ENCODE measurements at places on chromosomes 5 and 9. TPM values are rescaled to one million over a fixed set of nuclear protein-coding genes. Genes with fewer than 3 reads are reported as not detected.

Gene IFNA21
- not detected for total RNA-seq

Gene SPINK7
- 138 TPM for total RNA-seq

Gene C5orf46
- 0.36 TPM for total RNA-seq

Gene SLC46A2
- 0.44 TPM for total RNA-seq

DNA sequence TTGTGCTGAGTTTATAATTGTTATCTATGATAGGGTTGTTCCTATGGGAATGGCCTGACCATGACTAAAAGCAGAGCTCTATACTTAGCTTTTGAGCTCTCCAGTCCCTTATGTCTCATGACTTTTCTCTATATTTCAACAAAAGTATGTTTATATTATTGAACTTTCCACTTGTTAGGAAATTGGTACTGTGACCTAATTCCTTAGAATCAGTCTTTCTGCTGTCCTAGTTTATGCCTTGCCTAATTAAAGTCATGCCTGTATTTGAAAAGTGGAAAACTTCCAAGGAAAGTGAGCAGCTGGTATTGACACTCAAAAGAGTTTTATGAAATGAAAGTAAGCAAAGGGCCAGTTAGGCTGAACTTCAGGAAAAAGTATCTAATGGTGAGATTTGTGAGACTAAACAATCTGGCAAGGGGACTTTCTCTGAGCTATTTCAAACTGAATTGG lies 68.6 kb downstream of the XRCC4 start:
- no peak for ATAC-seq

GRCh38 chr9:91415290-91415689 lies 8.3 kb downstream of the NFIL3 start:
- no peak for ATAC-seq

- ATAC-seq: no peak
Observed at GRCh38 chr5:59198365-59198764, 615.5 kb downstream of the RAB3C start.

DNA sequence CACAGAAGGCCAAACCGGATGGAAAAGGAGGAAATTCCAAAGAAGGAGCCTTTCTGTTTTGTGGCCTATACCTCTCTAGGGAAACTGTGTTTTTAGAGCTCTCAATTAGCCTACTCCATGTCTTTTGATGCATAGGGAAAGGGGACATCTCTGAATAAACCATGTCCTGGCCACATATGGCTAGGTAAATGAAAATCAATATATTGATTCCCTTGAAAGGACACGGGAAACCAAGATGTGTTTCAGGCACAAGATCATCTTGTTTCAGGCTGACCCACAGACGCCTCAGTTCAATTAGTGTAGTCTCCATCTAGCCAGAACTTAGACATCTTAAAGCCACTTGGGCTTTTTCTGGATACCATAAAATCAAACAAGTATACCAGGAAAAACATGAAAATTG lies 363.1 kb downstream of the ENC1 start:
- ATAC-seq: no peak

GRCh38 chr5:9621379-9621903 lies 8.7 kb downstream of the TAS2R1 start:
- ATAC-seq: no peak

- ATAC-seq: no peak
Observed at GRCh38 chr5:180683220-180683922, 34.0 kb upstream of the FLT4 start.
